ENCODE measurements at places on chromosomes 3 and 15.
A peak's percentile ranks its signal among the peaks of the same experiment; 100 is the strongest.

DNA sequence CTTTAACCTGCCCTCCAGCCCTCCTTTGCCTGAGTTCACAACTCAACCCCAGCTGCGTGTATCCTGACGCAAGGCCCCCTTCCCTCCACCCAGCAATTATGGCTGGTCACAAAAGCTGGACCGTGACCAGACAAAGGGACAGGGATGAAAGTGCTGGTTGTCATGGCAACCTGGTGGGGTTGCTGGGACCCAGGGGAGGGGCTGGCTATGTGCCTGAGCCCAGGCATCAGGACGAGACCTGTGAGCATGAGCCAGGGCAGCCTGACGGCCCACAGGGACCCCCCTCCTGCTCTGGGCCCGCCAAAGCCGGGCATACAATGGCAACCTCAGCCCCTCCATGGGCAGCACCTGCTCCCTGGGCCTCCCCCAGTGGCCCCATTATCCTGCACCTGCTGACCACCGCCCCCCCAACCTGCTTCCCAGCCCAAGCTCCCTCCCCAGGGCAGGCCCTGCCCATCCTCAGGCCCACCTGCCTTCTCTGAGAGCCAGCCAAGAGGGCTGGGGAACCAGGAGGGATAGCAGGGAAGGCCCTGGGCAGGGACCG lies 4.5 kb upstream of the DNAH1 start:
- no peak for DNase-seq

DNA sequence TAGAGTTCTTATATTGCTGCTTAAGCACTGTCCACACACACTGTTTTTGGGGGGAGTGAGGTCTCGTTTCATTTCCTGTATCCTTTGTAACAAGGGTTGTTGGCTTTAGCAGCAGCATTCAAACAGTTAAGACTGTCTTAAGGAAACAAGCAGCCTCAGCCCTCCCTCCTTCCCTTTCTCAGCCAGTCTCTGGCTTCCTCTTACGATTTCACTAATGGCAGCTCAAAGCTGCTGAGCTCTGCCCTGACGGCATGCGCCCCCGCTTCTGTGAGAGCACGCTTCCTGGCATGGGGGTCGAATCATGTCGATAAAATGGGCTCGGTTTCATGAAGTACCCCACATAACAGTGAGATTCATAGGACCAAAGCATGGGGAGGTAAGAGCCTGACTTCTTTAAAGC lies 105.0 kb downstream of the KLHL25 start:
- peak; percentile 92 for DNase-seq

GRCh38 chr3:159039286-159039685 lies 237.4 kb downstream of the MFSD1 start:
- no peak for DNase-seq

DNA sequence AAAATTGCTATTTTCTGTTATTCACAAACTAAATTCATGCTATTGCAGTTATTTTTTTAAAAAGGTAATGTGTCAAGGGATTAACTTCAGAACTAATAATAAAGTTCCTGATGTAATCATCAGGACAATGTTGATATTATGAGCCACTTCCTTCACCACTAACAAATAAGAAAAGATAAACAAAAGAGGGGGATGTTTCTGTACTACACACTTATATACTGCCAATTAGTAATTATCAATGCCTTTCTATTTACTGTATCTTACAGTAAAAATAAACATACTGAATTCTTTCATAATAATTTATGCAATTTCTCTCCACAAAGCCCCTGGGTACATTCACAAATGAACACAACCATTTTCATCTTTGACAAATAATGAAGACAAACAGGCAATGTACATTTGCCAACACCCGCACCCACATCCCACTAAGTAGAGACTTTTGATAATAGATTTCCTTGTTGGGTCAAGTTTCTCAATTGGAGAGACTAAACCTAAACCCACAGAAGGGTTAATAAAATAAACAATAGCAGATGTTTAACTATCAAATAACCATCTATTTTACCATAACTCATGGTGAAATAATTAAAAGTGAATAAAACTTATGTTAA lies 3.7 kb downstream of the CBLB start:
- DNase-seq, result no peak

DNA sequence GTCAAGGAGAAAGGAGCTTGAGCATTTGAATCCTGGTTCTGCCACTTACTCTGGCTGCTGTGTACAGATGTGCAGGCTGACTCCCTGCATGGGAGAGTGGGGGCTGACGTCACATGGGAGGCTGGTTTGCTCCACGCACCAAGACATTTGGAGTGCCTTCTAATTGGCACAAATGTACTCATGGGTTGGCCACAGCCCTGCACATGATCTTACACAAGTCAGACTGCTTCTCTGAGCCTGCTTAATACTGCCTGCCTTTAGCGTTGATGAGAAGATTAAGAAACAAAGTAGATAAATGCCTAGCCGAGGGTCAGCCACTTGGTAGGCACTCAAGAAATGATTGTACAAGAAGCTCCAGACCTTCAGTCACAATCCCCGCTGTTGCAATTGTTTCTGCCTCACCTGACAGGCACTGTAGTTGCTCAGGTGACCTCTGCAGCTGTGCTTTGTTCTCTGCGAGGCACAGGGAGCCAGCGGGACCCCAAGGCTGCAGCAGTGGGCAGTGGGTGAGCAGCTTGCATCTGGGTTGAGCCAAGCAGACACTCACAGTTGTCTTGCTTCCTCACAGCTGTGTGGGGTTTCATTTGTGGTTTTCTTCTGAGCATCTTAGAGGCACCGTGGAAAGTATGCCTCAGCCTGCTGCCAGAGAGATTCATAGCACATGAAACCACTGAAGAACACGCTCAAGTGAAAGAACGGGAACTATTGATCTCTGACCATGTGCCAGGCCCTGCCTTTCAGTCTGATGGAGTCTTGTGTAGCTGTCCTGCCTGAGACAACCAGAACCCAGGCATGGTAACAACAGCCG lies 33.1 kb downstream of the GRK7 start:
- peak; percentile 89 for DNase-seq

DNA sequence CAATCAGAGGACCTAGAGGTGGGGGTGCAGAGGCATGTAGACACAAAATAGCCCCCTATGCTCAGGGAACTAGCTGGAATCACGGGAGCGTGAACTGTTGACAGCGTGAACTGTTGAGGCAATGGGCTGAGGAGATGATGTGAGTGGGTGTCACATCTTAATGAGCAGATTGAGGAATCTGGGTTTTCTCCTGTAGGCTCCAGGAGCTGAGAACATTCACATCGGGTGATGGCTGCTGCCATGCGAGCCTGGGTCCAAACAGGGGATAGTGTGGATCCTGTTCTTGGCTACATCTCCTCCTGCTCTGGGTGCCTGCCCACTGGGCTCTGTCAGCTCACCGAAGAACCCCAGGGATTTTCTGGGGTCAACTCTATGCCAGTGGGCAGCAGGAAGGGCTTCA lies 2.1 kb downstream of the LARP6 start:
- no peak for DNase-seq
